Nucleus accumbens (tissue), 56 donors: ENCODE measurements at places on chromosomes 2 and 18.

GRCh38 chr18:73614812-73615211 is 532.8 kb downstream of the FBXO15 start:
- no peak for DNase-seq

DNA sequence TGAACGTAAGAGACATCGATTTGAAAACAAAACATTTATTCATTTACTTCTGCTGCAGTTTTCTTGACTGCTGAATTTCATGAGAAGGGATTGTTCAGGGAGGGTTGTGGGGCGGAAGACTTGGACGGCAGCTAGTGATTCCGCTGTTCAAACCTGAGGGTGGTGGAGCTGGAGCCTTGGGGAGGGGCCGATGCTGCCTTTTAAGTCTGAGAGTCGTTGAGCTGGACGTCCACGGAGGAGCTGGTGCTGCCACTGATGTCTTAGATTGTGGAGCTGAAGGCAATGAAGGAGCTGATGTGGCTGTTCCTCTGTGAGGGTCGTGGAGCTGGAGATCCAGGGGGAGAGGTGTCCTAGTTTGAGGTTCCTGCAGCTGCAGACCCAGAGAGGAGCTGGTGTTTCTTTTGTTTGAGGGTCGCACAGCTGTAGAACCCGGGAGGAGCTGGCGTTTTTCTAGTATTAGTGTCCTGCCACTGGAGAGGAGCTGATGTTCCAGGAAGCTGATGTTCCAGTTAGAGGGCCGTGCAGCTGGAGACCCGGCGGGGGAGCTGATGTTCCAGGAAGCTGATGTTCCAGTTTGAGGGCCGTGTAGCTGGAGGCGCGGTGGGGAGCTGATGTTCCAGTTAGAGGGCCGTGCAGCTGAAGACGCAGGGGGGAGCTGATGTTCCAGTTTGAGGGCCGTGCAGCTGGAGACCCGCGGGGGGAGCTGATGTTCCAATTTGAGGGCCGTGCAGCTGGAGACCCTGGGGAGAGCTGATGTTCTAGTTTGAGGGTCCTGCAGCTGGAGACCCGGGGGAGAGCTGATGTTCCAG is 150.9 kb downstream of the RTP5 start:
- DNase-seq, result no peak

GRCh38 chr18:35241448-35241804 is 592 bp downstream of the ZNF397 start:
- no peak for DNase-seq

- no peak for DNase-seq
Measured at GRCh38 chr18:51724790-51725721, 527.6 kb upstream of the MEX3C start.

GRCh38 chr2:200693836-200694470 is 108.1 kb downstream of the AOX1 start:
- DNase-seq, result no peak

DNA sequence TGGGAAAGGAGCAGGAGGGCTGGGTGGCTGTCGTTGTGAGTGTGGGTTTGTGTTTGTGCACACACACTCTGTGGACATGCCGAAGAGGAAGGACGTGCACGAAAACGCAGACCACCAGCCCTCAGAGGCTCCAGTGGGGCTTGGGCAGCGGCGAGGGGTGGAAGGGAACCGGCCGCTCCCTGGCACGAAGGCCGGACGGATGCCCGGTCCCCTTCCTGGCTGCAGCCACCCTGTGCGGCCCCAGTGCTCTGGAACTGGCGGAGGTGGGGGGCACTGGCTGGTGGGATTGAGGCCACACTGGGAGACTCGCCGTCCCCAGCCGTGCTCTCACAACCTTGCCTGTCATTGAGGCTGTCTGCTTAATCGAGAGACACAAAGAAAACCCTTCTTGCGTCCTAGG is 852.6 kb upstream of the SALL3 start:
- no peak for DNase-seq

DNA sequence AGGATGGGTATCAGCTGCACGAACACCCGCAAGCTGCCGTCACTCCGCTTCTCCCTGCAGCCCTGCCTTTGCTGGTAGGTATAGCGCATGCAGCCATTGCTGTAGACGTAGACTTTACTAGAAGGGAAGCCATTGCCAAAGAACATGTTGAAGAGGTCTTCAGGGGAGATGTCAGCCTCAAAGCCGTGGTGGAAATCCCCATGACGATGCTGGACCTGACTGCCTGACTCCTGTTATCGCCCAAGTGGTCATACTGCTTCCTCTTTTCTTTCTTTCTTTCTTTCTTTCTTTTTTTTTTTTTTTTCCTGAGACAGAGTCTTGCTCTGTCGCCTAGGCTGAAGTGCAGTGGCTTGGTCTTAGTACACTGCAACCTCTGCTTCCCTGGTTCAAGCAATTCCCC is 68.7 kb upstream of the SPRED2 start:
- DNase-seq, result no peak

- peak; percentile 69 for DNase-seq
Measured at GRCh38 chr18:50967714-50968661, at the start of gene ELAC1. Gene ELAC1 (plus strand): TSS chr18:50968040. CDS start chr18:50974405, 6,365 bp downstream.

- DNase-seq, result no peak
Measured at GRCh38 chr18:5705393-5705792, 161.6 kb upstream of the EPB41L3 start.

DNA sequence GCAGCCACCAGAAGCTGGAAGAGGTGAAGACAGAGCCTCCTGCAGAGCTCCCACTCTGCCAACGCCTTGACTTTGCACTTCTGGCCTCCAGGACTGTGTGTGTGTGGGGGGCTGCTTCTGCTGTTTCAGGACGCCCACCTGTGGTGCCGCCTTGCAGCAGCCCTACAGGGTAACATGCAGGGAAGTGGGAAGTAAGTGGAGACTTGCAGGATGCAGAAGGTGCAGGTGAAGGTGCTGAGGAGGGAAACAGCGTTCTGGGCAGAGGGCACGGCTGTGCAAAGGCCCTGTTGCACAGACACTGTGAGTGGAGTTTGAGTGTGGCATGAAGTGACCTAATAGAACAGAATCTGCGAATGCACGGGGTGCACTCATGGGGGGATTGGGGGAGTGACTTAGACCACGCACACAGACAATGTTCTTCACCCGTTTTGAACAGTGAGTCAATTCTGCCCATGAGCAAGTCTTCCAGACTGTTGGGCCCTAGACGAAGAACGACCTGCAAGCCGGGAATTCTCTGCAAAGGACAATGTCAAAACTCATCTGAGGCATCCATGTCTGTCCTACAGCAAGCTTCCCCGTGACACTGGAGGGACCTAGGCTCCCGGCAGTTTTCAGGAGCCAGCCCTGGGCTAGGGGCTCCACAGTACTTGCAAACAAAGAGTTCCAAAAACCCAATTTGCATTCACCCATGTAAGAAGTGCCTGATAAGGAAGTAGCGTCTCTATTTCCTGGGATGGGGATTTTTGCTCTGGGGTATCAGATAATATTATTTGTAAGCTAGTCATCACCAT is 19.0 kb downstream of the MBP start:
- DNase-seq, result no peak

- no peak for DNase-seq
Measured at GRCh38 chr18:38886861-38887670, 1321.5 kb upstream of the CELF4 start.

DNA sequence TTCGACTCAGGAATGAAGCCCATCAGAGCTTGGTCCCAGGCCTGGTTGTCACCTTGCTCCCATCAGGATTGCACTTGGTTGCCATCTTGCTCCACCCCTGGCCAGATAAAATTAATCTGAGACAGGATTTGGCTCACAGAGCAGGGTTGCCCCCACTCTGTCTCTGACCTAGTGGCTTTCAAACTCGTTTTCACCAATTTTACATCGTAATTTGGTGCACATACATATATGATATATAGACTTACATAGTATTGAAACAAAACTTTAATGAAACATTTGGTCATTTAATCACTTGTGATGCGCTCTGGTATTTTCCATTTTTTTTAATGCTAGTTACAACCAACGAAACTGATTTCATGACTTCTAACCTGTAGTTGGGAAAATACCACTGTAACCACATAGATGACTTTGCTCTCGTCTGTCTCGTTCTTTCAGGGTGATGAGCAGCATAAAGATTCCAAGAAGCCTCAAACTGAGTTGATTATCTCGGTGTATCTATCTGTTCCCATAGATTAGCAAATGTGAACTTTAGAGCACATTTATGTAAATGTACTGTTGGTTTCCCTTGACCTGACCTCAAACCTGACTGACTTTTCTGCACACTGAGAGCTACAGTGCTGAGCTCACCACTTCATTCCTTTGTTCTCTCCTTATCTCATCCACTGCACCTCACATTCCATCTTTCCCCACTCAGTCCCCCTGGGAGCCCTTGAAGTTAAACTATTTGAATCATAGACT is 30.5 kb upstream of the PLB1 start:
- DNase-seq, result no peak

- DNase-seq, result no peak
Measured at GRCh38 chr18:56391931-56392590, 246.3 kb downstream of the TXNL1 start.

GRCh38 chr18:58562146-58562998 is 66.5 kb downstream of the ALPK2 start:
- DNase-seq, result no peak

GRCh38 chr2:11657646-11658045 is 12.3 kb downstream of the NTSR2 start:
- DNase-seq, result peak; percentile 27

DNA sequence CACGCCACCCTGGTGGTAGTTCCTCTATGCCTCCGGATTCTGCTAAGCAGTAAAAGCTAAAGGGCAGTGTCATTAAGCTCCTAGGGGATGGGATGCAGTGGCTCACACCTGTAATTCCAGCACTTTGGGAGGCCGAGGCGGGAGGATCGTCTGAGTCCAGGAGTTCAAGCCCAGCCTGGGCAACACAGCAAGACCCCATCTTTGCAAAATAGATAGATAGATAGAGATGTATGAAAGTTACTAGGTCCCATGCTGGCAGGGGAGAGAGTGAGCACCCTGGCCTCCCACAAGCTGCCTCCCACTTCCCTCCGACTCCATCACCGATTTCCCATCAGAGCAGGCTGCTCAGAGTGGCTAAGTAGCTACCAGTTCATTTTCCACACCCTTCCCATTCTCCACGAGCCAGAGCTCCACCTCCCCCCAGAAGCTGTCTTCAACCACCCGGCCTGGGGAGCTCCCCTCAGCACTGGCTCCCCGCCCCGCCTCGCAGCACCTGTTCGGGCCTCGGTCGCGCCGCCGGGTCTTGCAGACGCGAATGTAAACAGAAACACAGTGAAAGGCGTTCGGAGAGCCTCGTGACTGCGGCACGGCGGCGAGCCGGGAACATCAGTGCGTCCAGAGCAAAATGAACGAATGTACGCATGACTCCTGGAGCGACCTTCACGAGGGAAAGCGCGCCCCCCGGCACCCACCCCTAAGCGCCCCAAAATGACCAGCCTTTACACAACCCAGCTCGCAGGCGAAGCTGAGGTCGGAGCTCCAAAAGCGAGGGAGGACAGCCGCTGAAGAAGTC is 598 bp upstream of the CEP68 start:
- DNase-seq, result no peak

DNA sequence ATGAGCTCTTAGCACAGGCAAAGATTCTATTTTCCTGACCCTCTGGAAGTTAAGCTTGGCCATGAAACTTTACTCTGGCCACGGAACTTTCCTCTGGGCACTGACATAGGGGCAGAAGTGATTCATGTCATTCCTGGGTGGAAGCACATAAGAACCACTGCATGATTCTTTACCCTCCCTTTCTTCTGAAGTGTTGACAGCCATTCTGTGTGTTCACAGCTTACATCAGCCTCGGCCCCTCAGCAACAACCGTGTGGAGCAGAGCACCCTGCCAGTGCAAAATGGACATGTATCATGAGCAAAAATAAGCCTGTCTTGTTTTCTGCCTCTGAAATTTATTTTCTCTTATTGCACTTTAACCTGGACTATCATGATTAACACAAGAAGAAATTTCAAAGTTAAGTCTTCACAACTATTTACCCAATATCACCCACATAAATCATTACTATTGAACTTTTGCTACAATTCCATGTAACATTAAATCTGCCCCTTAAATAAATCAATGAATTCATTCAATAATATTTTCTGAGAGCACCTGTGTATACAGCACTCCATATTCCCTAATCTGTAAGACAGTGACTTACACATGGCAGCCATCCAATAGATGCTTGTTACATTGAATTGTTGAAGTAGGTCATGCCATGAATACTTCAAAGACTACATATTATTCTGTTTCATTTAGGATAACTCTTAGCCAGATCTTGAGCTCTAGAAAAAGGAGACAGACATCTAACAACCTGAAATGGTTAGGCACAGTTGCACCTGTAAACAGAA is 531.9 kb downstream of the IRS1 start:
- DNase-seq, result no peak

DNA sequence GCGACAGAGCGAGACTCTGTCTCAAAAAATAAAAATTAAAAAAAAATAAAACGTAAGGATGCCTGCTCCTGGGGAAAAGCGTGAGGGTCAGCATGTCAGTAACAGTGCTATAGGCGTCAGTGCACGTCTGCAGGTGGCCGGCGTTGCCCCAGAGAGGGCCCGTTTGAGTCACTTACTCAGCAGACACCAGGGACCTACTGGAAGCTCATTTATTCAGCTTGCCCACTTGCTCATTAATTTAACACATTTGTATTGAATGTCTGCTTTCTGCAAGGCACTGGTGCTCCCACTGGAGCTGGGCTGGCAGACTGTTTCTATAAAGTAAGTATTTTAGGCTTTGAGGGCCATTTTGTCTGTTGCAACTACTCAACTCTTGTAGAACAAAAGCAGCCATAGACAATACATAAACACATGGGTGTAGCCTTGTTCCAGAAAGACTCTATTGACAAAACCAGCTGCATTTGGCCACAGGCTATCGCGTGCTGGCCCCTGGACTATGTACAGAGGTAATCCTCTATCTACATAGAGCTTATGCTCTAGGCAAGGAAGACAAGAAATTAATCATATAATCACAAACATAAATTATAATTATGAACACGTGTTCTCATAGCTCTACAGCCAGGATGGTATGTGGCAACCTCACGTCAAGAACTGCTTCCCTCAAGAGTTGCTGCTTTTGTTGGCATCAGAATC is 73.2 kb downstream of the KLHL29 start:
- no peak for DNase-seq

GRCh38 chr18:22985250-22985649 is 52.1 kb downstream of the RBBP8 start:
- DNase-seq, result no peak

GRCh38 chr2:12376025-12376424 is 340.7 kb upstream of the TRIB2 start:
- DNase-seq, result no peak

DNA sequence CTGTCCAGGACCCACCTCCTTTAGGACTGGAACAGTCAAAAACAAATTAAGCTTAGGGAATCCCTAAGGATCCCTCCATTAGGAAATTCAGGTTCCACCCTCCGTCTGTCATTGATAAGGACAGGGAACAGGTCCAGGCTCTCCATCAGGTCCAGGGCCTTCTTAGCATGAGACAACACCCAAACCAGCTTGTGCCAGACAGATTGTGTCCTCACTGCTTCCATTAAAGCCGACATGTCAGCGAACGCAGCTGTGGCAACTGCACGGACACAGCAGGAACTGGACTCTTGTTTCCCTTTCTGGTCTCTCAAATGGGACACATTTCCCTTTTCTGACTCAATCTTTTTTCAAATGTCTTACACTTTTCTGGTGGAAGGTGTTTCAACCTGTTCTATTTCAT is 81.4 kb downstream of the BCL11A start:
- DNase-seq, result no peak

GRCh38 chr2:173107629-173108022 is 32.0 kb downstream of the MAP3K20 start:
- DNase-seq, result no peak

GRCh38 chr2:24618680-24619079 is 127.6 kb downstream of the NCOA1 start:
- no peak for DNase-seq

- no peak for DNase-seq
Measured at GRCh38 chr2:31365834-31366505, 48.6 kb downstream of the XDH start.

GRCh38 chr2:207697411-207697810 is 14.0 kb upstream of the CCNYL1 start:
- no peak for DNase-seq
